ENCODE measurements at places on chromosomes 4 and X.

DNA sequence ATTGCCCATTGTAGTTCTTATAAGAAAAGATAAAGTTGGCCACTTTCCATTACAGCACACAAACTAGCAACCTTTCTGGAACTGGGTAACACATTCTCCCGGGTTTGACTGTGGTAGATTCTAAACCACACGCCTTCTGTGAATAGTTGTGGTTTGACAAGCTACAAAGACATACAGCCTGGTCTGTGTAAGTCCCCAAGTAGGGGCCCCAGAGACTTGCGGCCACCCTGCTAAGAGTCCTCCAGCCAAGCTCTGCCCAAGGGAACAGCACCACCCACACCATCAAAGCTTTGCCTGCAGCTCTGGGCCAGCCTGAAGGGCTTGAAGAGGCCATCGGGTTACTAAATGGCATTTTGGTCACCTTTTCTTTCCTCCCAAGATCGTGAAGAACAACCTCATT lies 203.4 kb downstream of the MAML3 start:
- no peak for DNase-seq

DNA sequence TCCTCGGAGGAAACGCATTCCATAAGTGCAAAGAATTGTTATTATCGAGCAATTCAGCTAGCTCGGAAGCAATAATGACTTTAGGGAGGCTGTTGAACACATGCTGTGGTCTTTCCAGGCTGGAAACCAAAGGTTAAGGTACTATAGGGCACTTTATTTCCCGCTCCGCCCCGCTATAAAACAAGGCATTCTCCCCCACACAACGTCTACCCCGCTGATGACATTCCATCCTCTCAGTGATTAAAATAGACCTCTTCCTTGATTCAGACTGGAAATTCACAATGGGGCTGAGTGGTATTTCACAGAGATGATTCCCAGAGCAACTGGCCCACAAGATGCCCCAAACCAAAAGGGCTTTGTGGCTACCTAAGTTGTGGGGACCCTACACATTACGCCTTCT lies 196.4 kb downstream of the STIM2 start:
- DNase-seq = peak; percentile 29

- DNase-seq = no peak
Measured at GRCh38 chr4:186939766-186940165, 216.1 kb upstream of the FAT1 start.

GRCh38 chrX:8192276-8192675 lies 21.2 kb upstream of the VCX2 start:
- no peak for DNase-seq

GRCh38 chrX:2486476-2487133 lies 14.2 kb downstream of the DHRSX start:
- DNase-seq = no peak

DNA sequence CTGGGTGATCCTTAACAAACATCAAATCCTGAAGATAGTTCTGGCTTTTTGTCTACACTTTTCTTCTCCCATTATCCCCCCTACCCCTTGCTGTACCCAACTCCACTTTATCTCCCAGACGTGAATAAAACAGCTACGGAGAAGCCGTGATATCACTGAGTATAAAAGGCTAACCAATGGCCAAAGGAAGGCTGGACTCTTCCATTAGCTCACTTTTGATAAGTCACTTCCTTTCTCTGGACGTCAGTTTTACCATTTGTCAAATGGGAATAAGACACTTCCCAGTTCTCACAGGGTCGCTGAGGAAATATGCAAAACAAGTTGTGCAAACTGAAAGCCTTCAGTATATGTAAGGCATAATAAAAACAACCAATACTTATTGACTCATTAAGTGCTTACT lies 38.6 kb upstream of the EDA2R start:
- DNase-seq = no peak

GRCh38 chrX:96611619-96612362 lies 72.9 kb upstream of the DIAPH2 start:
- no peak for DNase-seq

Measured in transverse colon (tissue), 4 donors.